Activated CD8-positive, alpha-beta memory T cell treated with anti-CD3 and anti-CD28 coated beads for 4 hours (primary cell): ENCODE measurements at places on chromosomes 3 and 15.

DNA sequence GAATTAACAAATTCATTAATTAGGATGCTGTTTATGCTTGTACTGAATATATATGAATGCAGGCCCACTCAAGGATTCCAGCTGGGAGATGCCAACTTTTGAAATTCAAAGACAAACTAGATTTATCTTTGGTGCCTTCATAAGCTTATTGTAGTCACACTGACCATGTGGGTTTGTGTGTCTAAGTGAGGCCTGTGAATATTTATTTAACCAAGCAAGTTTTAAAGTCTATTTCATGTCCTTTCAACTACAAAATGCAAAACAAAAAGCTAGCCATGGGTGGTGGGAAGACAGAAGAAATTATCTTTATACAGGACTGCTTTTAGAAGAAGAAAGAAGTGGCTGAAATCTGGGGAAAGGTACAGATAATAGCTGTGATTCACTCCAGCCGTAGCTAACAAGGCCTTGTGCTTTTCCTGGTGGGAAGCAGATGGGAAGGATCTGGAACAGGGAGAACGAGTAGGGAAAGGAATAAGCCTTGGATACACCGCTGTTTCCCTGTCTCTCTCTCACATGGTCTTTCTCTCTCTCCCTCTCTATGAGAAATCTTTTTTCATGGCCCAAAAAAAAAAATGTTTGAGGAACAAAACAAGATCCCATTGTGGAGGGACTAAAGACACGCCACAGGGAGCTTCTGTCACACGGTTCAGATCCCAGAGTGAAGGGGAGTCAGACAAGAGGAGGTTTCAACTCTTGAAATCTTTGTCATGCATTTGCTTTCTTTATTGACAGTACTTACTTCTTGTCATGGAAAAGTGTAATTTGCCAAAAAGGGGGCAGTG, 225.5 kb downstream of the RORA start:
- no peak for DNase-seq

DNA sequence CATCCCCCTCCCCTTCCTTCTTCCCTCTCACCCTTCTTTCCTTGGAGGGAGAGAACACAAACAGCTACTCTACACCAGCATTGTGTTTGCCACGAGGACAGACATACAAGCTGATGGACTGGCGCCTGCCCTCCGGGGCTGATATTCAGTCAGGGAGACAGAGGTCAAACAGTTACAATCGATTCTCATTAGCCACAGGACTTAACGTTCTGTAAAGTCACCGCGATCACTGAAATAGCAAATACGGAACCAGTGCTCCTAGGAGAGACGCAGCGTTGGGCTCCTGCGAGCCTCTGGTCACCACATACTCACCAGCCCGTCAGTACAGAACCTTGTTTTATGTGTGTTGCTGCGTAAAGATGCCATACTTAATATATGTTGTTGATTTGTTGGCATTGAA, 108.8 kb downstream of the LRRK1 start:
- DNase-seq, result no peak

DNA sequence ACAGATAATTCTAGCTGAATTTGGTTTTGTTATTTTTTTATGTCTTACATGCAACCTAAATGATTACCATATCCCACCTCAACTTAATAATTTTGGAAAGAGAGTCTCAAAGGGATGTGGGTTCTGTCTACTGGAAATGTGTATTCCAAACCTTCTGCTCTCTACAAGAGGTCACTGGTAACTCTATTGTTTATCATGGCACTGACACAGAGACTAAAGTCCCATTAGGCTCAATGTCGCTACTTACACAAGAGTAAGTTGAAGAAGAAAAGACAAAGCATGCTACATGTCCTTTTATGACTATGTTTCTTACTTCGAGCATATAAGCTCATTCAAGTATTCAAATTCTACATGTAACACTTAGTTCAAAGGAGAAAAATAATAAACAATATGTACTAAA, 460.3 kb upstream of the EPHA6 start:
- no peak for DNase-seq

GRCh38 chr3:99508191-99508590, 130.2 kb upstream of the COL8A1 start:
- no peak for DNase-seq

GRCh38 chr3:110070161-110070916, 733.0 kb upstream of the DPPA4 start:
- no peak for DNase-seq

DNA sequence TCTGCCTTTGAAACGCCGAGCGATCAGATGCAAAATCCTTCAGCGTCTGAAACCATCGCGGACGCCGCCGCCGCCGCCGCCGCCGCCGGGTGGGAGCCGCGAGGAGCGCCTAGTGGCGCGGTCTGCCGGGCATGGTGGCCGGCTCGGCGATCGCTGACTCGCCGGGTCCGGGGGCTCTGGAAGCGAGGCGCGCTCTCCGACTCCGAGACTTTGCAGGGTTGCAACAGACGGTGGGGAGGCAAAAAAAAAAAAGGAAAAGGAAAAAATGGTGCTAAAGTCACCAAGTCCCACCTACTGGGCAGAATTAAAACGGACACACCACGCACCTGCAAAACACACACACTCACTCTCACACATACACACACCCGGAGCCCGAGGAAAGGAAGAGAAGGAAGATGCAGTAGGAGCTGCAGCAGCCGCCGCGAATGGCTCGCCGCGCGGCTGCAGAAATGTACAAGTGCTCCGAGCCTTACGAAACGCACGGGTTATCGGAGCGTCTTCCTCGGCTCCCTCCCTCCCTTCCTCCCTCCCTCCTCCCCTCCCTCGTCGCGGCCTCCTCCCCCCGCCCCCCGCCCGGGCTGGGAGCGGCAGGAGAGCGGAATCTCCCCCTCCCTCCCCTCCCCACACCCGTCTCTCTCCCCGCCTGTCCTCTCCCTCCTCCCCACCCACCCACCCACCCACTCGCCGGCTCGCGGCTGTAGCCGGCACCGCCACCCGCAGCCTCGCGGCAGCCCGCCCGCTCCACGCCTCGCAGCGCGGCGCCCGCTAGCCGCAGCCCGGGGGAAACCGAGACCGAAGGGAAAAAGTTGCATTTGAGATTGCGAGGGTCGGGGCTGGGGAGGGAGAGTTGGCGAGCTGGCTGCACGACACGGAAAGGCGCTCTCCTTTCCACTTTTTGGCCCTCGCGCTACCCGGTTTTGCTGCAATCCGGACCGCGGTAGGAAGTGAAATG, at the start of gene NTRK3:
TSS of gene NTRK3 (minus strand) at position 461 of the 952 bp plus-strand sequence. CDS start 586 bp downstream, outside the sequence.
- DNase-seq, result no peak

DNA sequence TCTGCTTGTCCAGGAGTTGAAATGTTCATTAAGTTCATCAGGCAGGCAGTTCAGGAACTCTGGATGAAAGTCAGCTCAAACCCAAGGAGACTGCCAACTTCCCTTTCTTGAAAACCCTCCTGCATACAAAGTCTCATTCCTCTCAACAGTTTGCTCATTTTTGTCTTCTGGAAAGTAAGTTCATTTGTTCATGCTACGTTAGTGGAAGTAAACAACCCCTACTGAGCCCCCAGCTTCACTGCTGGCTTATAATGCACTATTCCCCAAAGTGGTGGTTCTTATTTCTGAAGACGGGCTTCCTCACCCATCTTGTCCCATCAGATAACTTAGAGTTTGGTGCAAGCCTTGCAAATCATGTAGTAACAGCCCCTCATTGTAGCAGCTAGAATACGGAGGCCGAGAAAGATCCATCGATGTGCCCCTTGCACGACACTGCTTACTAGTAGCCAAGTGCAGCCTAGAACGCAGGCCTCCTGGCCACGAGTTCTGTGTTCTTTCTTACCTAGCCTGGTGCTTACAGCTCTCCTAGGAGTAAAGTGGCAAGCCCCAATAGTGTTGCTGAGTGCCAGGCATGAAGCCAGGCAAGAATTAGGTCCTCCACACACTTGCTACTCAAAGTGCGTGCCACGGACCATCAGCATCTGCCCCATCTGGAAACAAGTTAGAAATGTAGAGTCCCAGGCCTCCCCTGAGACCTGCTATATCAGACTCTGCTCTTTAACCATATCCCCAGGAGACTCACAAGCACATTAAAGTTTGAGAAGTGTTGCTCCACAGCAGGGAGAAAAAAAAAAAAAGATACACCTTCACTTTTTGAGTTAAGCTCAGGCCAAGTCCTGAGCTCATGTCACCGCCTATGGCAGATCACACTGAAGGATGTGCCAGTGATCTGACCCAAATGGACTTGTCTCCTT, 82.5 kb downstream of the RFTN1 start:
- no peak for DNase-seq

DNA sequence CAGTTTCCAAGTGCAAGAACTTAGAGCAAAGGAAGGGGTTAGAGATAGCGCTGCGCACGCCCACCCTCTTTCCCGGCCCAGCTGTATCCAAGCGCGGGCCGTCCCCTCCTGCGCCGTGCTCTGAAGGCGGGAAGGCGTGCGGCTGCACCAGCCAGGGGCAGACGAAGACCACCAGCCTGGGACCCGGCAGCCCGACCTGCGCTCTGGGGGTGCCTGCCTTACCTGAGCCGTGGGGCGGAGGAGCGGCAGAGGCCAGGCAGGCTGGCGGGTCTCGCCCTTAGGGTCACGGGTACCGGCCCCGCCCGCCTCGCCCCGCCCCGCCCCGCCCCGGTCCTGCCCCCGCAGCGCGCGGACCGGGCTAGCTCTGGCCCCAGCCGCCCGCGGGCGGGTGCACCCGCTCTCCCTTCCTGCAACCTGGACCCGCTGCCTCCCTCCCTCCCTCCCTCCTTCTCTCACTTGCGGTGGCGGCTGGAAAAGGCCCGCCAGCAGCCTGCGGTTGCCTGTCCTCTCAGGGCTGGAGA, at the start of gene WDR72:
TSS of gene WDR72 (minus strand) at position 253 of the 521 bp plus-strand sequence. CDS start 26,514 bp downstream, outside the sequence.
- DNase-seq, result no peak

- no peak for DNase-seq
Observed at GRCh38 chr3:36380221-36381031, at the start of gene STAC. Gene STAC, plus strand, starts transcription at chr3:36380504. Its CDS starts 140 bp downstream, at chr3:36380644.
